ENCODE measurements at places on chromosomes 2 and 18.
A peak's percentile ranks its signal among the peaks of the same experiment; 100 is the strongest.

DNA sequence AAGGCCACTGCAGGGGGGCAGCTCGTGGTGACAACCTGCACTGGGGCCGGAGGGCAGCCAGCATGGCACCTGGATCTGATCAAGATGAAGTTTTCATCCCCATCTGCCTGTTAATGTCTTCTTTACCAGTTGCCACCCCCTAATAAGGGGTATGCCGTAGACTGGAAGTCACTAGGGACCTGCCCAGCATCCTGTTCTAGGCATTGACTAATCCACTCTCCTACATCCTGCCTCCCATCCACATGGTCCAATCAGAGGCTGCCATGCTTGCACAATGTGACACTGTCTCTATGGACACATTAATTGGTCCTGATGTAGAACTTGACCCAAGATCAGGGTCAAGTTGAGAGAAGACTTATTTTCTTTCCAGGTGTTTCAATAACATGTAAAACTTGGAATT lies 95.1 kb upstream of the LCLAT1 start:
- no peak for DNase-seq

DNA sequence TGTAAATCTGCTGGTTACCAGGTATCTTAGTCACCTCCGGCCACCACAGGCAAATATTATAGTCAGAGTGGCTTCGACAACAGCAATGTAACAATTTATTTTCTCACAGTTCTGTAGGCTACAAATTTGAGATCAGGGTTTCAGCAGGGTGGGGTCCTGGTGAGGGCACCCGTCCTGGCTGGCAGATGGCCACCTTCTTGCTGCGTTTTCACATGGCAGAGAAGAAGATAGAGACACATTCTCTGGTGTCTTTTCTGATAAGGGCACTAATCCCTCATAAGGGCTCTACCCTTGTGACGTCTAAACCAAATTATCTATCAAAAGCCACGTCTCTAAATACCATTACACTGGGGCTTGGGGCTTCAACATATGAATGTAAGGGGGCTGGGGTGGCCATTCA lies 843.2 kb upstream of the FANCL start:
- DNase-seq: no peak

GRCh38 chr2:234044157-234044556 lies 6.3 kb upstream of the SPP2 start:
- no peak for DNase-seq

- DNase-seq: no peak
Measured at GRCh38 chr18:23935804-23936203, 78.8 kb upstream of the TTC39C start.

GRCh38 chr2:196591004-196591403 lies 48.5 kb upstream of the CCDC150 start:
- no peak for DNase-seq

DNA sequence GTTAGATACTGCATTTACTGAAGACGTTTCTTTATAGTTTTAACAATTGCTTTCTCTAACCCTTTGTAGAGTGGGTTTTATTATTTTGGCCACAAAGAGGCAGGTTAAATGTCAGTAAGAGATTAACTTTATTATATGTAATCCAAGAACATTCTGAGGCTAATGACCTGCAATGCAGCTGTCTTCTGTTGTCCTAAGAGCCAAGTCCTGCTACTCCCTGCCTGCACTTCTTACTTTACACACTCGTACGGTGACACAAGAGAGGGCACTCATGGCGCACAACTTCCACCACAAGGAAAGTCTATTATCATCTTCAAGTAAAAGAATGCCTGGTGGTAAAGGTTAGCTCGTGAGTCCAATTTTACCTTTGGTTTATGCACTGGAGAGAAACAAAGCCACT lies 471.0 kb upstream of the HNMT start:
- no peak for DNase-seq

- no peak for DNase-seq
Measured at GRCh38 chr2:8146132-8147005, 535.5 kb upstream of the ID2 start.

GRCh38 chr2:238950551-238950950 lies 102.7 kb downstream of the TWIST2 start:
- peak; percentile 23 for DNase-seq

DNA sequence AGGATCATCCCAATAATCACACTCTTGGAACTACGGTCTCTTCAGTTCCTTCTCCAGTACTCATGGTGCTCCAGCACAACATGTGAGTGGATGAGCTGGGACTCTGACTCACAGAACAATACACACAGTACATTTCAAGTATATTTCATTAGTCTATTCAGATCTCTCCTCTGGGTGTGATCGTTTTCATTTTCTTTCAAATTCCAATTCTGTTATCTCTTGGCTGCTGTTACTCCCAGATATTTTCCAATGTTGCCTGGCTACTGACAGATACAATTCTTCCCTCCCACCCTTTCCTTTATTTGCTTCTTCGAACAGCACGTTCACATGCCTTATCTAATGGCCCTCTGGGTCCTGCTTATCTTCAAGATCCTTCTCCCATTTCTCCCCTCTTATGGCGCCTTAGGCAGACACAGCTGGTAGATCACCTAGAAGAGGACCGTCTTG lies 216.0 kb downstream of the ACKR3 start:
- no peak for DNase-seq

DNA sequence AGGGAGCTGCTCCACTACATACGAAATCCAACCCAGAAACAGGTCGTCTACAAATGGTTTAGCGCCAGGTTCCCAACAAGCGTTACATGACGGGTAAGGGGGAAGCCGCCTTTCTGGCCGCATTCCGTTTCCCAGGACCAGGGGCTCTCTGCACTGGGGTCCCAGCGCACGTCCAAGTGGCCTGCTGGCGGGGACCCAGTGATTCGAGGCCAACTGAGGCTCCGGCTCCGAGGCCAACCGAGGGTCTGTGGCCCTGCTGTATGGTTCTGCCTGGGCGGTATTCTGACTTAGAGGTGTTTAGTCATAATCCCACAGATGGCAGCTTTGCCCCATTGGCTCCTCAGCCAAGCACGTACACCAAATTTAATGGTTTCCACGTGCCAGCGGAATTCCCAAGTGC lies 127.2 kb downstream of the PKP4 start:
- DNase-seq: no peak

GRCh38 chr18:27847412-27847811 lies 329.5 kb downstream of the CDH2 start:
- DNase-seq: no peak

- DNase-seq: no peak
Measured at GRCh38 chr18:73381016-73381698, 513.4 kb upstream of the NETO1 start.

DNA sequence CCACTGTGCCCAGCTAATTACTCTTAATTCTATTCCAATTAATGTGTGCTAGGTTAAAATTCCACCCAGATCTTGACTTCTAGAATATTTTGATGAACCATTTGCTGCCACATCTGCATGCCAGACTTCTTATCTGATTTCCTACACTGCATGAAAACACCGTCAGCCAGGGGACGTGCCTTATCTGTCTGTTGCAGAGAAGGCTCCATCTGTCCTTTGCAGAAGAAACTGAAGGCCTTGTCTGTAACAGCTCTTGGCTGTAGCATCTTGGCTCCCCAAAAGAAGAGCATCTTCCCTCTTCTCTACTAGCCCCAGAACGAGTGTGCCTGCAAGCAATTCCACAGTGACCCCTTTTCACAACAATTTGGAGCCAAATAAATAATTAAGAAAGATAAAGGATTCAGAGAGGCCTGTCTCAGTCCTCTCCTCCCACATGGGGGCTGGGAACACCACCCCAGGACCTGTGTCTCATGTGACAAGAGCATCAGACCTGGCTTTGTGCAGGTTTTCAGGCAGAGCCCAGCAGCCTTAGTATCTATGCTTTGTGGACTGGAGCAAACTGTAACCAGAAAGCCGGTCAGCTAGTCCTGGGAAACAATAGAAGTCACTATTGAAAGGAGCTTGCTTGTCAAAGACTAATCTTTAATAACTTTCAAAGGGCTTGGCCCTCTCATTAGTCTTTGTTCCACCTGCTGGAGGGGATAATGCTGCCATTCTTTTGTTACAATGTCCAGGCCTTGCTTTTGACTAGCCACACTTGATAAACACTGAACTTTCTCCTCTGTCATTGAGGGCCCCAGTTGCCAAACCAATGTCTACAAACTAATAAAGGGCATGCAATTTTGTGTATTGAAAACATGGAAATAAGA lies 84.0 kb upstream of the NEUROD1 start:
- DNase-seq: peak; percentile 41

GRCh38 chr2:96601382-96602292 lies 36.5 kb downstream of the KANSL3 start:
- DNase-seq: peak; percentile 62

GRCh38 chr2:1721706-1722646 lies 22.3 kb downstream of the PXDN start:
- DNase-seq: no peak

DNA sequence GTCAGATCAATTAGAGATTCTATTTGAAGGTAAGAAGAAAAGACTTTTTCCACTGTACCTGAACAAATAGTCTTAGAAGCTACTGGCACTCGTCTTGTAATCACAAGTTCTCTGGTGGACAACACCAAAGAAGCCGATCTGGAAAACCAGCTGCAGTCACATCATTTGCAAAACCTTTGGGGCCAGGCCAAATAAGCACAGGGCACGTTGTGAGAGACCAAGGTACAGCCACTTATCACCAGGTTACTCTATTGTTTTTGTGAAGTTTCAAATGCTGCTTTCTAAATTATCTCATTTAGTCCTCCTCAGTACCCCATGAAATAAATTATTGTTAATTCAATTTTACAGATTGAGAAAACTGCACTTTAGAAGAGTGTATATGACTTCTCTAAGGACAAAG lies 18.5 kb downstream of the ROCK1 start:
- no peak for DNase-seq

DNA sequence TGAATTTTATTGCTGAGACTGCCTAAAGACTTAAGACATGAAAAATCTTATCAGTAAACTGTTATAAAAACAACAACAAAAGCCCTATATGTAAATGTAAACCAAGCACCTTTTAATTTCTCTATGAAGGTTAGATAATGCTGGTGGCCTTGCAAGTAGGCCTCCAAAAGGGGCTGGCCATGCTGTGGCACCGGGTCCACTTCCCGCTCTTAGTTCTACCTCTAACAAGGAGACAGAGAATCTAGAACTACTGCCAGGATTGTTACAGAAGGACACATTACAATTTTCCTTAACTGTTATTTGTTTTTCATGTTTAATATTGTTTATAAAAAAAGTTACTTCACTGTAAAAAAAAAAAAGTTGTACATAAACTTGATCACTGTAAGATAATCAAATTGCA lies 49.0 kb downstream of the UGP2 start:
- no peak for DNase-seq

GRCh38 chr2:96916646-96917543 lies 47.0 kb upstream of the SEMA4C start:
- no peak for DNase-seq

DNA sequence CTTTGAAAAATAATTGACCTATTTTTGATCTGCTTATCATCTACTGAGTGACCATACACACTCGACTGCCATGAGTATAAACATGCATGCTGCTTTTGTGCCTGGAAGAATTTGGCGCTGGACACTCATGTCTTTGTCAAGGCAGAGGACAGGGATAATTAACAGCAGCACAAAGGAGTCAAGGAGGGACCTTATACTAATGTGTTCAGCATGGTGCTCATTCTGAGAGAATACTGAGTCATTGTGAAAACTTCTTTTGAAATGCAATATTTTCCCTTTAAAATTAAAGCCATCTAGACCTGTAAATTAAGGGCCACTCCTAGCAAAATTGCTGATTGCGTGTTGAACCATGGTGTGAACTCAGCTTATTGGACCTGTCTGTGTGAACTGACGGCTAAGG lies 116.3 kb downstream of the ZNF532 start:
- DNase-seq: no peak

- DNase-seq: no peak
Measured at GRCh38 chr2:191636235-191636543, 41.7 kb upstream of the NABP1 start.

- no peak for DNase-seq
Measured at GRCh38 chr18:75211002-75211621, 515 bp downstream of the TSHZ1 start.

DNA sequence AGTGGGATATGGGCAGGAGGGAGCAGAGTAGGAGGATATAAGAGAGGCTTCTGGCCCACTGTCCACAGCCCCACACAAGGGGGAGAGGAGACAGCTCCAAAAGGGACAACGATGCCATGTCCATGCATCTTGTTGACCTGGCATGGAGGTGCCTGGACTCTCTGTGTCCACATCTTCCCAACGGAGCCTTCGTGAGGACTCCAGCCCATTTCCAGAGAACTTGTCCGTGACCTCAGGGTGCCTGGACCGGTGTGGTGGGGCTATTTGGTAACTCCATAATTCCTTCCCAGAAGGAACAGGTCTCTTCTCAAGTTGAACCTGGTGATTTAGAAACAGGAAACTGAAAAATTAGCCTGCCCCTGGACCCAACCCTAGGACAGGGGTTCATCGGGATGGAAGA lies 133.9 kb downstream of the CYP26B1 start:
- no peak for DNase-seq

DNA sequence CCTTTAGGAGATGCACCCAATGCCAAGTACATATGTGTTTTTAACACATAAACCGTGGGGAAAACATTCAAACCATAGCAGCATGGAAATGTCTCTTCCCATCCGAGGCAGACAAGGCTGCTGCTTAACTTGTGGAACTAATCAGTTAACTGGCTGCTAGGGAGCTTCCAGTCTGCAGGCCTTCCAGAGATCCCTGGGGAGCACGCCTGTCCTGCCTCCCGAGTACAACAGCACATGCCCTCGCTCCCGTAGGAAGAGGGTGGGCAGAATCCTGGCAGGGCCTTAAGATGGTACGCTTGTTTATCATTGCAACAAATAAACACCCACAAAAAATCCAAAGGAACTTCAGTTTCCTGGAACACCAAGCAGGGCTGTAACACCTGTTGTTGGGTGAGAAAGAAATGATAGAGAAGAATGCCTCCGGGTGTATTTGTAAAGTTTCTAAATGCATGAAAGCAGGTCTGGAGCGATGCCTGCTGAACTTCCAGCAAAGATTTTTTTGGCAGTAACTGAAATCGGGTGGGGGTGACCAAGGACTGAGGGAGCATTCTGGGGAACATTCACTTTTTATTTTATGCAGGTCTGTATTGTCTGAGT lies 56.2 kb downstream of the EDAR start:
- DNase-seq: no peak

DNA sequence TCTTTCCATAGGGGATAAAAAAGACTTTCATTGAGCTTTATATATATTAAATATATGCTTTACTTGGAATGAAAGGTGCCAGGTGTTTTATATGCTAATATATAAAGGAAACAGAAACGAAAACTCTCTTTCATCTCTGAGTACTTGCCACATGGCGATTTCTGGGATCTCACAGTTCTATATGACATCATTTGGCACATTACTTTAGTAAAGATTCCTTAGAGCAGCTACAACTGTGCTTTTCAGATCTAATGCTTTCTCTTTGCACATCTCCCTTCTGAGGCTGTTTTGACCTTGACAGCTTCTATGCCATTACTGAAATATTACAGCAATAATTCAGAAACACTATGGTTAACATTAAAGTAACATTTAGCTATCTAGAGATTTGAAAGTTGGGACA lies 1082.9 kb upstream of the CDH2 start:
- DNase-seq: no peak

GRCh38 chr2:113888641-113889470 lies 1.0 kb upstream of the ACTR3 start:
- no peak for DNase-seq
